Activated T-helper 1 cell treated with anti-CD3 and anti-CD28 coated beads, Interleukin-12 subunit alpha, Interleukin-12 subunit beta, Interleukin-2, Interleukin-4 antibody, amounts not matched to agents 30 ng/mL and 10 ng/mL and 1 ng/mL, durations not matched to agents 14 hours and 24 hours and 36 hours (primary cell): ENCODE measurements at places on chromosomes 3 and 15. TPM values are rescaled to one million over a fixed set of nuclear protein-coding genes. Genes with fewer than 3 reads are reported as not detected.

Gene ARID3B
- total RNA-seq: 48.8 and 53.6 TPM in 2 replicates

Gene ERC2
- 0.54 TPM in 1 of 2 replicates, not detected in the other for total RNA-seq

Gene GNB4
- 13.9 and 15.4 TPM in 2 replicates for total RNA-seq

DNA sequence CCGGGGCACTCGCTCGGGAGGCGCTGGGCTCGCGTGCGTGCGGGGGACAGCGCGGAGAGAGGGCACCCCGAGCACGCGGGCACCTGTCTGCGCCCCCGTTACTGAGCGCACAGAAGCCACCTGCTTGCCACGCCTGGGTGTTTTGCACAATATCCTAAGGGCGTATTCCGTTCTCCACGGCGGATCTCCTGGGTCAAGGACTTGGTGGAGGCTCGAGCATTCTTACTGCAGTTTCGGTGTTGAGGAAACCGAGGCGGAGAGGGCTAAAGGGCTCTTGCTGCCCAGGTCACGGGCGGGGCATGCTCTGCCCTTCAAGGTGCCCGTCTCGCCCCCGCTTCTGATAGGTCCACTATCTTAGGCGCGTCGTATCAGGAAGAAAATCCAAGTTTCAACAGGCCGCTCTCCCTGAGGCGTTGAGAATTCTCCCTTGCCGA lies 526 bp downstream of the GPD1L start:
- peaks cover 34% of the 10 kb centered on the region for H3K4me1 ChIP-seq
- H3K4me3 ChIP-seq: peak overlapping the region; percentile 97
- DNase-seq: peak; percentile 3
- peak overlapping the region; percentile 89 for H3K27ac ChIP-seq
- no peaks in the 10 kb centered on the region for H3K27me3 ChIP-seq

DNA sequence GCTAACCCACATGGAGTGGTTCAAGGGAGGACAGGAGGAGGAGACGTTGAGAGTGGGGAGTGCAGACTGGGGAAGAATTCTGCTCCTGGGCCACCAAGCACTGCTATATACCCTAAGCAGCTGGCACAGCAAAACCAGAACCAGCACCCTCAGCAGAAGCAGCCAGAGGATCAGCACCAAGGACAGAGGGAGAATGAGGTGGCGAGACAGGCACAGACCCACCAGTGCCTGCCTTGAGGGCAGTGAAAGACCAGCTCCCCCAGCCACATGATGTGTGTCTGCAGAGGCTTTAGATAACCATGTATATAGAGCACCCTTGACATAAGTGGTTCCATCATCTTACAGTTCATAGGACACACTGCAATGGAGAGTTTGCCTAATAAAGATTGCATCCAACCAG lies 319.0 kb downstream of the GABRB3 start:
- H3K36me3 ChIP-seq: no peaks in the 10 kb centered on the region
- no peaks in the 10 kb centered on the region for H3K27me3 ChIP-seq
- no peaks in the 10 kb centered on the region for H3K4me1 ChIP-seq

DNA sequence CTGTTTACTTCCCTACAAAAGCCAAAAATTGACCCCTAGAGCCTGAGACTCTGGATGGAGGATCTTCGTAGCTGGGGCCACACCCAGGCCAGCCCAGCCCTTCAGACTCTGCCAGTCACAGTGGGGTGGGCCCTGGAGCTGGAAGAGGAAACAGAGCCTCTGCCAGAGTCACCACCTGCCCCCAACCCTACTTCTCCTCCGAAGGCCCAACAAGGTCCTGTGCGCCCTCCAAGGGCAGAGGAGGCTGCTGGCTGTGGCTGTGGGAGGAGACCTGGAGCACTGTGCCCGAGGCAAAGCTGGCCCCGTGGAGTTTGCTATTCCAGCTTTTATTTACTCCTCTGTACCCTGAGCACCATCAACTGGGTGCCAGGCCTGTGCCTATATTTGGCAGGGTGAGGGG lies 19.0 kb downstream of the CISH start:
- H3K4me3 ChIP-seq: peak overlapping the region; percentile 62
- no peak for DNase-seq
- no peaks in the 10 kb centered on the region for H3K27me3 ChIP-seq
- peaks cover 79% of the 10 kb centered on the region for H3K4me1 ChIP-seq
- H3K27ac ChIP-seq: peak overlapping the region; percentile 98

DNA sequence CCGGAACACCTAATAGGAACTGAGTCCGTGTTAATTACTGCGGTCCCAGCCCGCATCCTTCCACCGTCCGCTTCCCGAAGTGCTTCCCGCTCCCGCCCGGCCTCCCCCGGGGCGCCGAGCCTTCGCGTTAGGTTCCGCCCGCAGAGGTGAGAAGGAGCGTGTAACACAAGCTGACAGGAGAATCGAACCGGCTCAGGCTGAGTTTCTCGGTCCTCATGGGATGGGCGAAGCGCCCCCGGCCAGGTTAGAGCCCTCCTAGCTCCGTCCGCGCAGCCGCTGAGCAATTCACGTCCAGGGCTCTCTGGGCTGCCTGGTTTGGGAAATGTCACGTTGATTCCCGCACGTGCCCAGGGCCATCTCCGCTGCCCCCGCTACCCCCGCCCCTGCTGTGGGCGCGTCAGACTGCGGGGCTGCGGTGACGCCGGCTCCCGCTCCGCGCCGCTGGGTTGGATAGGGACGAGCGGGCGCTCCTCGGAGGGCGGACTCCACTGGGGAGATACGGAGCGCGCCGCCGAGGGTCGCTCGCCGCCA lies 954 bp downstream of the CLDN11 start:
- no peak for DNase-seq
- H3K36me3 ChIP-seq: no peaks in the 10 kb centered on the region
- peaks cover 10% of the 10 kb centered on the region for H3K4me1 ChIP-seq
- peaks cover 49% of the 10 kb centered on the region for H3K27me3 ChIP-seq
- H3K4me3 ChIP-seq: no peak overlapping the region

- H3K4me3 ChIP-seq: no peak overlapping the region
- H3K27me3 ChIP-seq: peaks cover 1% of the 10 kb centered on the region
- no peaks in the 10 kb centered on the region for H3K4me1 ChIP-seq
- no peaks in the 10 kb centered on the region for H3K36me3 ChIP-seq
- H3K27ac ChIP-seq: no peak overlapping the region
- DNase-seq: no peak
These were observed 156.2 kb downstream of the ZMAT3 start for GRCh38 chr3:178915365-178915764.

DNA sequence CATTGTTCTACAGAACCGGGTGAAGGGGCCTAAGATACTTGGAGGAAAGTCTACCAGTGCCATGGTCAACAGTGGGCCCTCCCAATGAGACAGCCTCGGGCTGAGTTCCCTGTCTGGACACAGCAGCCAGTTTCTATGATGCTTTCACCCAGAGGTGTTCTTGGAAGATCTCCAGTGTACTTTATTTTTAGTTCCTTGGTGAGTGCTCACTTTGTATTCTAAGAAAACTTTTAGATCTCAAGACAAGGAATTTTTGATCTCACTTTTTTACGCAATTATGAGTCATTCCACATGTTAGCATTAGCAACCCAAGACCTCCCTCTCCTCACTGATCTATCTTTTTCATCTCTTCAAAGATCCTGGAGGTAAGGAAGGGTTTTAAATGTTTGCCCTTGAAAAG lies 287.7 kb downstream of the RORA start:
- H3K4me1 ChIP-seq: no peaks in the 10 kb centered on the region
- H3K36me3 ChIP-seq: no peaks in the 10 kb centered on the region
- no peak overlapping the region for H3K27ac ChIP-seq

GRCh38 chr15:101053261-101053660 lies 134.1 kb downstream of the LRRK1 start:
- no peak overlapping the region for H3K27ac ChIP-seq
- peaks cover 8% of the 10 kb centered on the region for H3K27me3 ChIP-seq
- no peak overlapping the region for H3K4me3 ChIP-seq
- DNase-seq: no peak
- H3K4me1 ChIP-seq: no peaks in the 10 kb centered on the region
